ENCODE measurements at places on chromosomes 7 and 10.

DNA sequence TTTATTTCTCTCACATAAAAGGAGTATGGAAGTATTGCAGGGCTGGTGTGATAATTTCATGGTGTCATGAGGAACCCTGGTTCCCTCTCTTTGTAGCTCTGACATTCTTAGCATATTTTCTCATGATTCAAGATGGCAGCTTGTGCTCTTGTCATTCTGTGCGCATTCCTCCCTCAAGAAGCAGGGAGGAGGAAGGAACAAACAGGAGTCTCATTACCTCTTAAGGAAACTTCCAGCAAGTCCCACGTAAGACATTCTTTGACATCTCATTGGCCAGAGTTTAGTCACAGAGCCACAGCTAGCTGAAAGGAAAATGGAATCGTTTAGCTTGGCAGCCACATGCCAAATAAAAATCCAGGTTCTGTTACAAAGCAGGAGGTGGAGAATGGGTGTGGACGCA is 546.8 kb downstream of the LRMDA start:
- no peak for DNase-seq

DNA sequence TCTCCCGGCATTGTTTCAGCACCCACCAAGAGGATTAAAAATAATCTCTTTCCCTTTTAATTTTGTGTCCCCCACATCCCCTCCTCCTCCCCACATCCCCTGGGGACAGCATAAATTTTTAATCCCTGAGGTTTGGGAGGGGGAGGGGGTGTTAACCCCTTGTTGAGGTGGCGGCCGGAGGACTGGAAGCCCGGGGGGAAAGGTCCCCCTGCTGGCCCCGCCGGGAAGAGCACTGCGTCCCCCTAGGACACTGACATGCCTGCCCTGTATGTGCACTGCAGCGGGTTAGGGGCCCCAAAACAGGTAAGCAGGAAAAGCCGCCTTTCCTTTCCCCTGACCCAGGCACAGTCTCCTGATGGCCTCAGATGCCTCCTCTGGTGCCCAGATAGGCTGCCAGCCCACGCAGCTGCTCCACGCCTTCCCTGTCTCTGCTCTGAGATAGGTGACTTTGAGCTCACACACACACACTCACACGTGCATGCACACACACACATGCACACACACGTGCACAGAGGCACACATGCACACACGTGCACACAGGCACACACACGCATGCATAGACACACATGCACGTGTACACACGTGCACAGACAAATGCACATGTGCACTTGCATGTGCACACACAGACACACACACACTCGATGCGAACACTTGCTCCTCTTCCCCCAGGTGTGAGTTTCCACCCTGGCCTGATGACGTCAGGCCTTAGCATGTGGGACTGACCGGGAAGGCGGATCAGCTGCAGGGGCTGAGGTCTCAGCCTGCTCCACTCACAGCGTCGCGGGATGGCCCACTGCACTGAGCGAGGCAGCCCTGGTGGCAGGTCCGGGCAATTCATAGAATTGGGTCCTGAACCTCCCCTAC is 12.3 kb downstream of the CNPY1 start:
- DNase-seq, result no peak

DNA sequence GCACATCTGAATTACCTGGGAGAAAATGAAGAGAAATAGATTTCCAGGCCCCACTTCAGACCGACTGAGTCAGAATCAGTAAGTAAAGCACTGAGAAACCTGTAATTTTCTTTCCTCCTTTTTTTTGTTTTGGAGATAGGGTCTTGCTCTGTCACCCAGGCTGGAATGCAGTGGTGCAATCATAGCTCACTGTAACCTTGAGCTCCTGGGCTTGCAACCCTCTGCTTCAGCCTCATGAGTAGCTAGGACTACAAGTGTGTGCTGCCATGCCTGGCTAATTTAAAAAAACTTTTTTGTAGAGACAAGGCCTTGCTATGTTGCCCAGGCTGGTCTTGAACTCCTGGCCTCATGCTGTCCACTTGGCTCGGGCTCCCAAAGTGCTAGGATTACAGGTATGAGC is 260.2 kb downstream of the STK31 start:
- no peak for DNase-seq

- no peak for DNase-seq
Measured at GRCh38 chr7:35792873-35793489, 7.9 kb upstream of the SEPTIN7 start.

- no peak for DNase-seq
Measured at GRCh38 chr10:108970016-108970415, 953.3 kb downstream of the XPNPEP1 start.

DNA sequence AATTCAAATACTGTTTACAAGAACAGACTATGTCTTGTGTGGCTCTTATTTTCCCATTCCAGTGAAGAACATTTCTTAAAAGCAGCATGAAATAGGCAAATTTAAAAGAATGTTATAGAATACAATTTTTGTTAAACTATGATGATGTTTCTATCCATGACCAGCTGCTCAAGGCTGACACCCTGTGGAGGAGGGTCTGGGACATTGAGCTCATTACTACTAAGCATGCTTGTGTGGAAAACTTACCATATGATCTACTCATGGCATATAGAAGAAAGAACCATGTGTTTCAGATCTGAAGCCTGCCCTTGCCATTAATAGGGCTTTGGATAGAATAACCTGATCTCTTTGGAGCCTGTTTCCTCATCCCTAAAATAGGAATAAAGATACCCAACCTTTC is 125.0 kb downstream of the FOXP2 start:
- no peak for DNase-seq

DNA sequence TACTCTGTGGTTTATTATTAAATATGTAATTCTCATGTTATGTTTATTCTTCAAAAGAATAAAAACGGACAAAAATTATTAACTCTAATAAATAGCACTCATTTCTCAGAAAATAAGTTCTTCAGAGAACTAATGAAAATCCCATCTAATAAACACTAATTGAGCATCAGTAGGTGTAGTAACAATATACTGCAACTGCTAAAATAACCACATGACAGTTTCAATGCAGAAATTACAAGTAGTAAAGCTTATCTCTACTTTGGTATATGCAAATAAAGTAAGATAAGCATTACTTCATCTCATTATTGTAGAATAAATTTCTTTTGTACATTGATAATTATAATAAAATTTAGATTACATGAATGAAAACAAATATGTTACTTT is 56.4 kb upstream of the DKK1 start:
- no peak for DNase-seq

GRCh38 chr10:127813290-127813689 is 76.3 kb downstream of the FOXI2 start:
- no peak for DNase-seq

- no peak for DNase-seq
Measured at GRCh38 chr7:4006687-4007086, 675.4 kb upstream of the FOXK1 start.

DNA sequence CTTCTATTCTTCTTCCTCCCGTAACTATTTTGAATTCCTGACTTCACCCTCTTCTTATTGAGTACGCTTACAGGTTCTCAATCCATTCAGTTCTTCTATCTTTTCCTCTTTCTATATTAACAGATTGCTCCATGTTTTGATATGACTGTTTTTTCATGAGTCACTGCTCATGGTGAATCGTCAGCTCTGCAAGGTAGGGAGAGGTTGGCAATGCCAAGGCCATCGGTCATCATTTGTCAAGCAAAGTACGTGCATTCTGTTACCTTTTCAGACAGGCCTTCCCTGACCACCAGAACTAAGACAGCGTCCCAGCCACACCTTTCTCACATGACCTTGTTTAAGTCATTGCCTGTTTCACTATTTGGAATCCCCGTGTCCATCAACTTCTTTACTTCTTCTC is 1001.9 kb upstream of the SORCS1 start:
- DNase-seq, result no peak

DNA sequence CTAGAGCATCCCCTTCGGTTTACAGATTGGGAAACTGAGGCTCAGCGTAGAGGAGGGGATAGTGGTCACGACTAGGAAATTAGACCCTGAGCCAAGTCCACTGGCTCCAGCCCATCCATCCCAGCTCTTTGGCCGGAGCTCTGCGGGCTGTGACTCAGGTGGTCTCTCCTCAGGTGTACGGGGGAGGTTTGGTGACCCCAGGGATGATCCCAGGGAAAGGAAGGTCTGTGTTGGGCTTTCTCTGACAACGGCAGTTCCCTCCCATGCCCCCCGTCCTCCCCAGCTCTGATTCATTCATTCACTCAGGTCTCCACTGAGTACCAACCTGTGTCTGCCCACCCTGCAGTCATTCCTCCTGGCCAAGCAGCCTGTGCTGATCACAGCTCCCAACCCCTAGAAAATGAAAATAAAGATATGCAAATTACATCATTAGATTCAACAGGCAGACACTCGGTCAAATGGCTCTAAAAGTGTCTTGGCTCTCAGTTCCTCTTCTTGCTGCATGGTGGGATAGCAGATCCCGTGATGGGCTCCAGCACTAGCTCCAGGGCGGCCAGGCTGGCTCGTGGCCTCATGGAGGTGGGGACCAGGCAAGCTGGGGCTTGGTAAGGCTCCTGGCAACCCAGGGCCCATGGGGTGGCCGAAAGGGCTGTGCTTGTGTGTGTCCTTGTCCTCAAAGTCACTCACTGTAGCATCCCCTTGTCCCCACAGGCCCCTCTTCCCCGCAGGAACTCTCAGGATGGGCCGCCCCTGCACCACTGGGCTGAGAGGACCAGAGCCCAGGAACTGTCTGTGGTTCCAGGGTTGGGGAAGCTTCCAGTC is 37.8 kb downstream of the CLRN3 start:
- no peak for DNase-seq

DNA sequence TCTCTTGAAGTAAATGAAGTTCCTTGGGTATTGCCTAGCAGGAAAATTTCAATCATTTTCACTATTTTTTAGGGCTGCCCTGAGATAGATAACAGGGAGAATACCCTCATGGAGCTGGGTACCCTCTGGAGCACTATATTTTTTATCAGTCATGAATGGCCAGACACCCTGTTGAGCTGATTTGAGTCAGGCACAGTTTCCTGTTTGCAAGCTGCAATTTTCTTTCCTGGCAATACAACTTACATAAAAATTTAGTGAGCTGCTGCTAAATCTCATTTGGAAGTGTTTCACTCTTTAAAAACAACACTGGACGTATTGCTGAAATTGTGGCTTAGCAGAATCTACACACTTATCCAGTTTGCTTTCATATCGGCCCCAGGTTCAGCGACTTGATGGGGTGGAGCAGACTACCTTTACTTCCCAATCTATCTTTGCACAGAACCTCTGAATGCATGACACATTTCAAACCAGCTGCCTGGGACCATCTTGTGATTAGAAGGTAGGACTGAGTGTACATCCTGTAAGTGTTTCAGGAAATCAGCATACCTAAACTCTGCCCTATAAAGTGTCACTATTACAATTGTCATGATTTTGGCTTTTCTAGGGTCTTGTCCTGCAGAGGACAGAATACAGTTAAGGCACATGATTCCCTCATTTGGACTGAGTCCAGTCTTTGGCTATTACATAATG is 125.7 kb upstream of the FAM3C start:
- DNase-seq, result no peak

DNA sequence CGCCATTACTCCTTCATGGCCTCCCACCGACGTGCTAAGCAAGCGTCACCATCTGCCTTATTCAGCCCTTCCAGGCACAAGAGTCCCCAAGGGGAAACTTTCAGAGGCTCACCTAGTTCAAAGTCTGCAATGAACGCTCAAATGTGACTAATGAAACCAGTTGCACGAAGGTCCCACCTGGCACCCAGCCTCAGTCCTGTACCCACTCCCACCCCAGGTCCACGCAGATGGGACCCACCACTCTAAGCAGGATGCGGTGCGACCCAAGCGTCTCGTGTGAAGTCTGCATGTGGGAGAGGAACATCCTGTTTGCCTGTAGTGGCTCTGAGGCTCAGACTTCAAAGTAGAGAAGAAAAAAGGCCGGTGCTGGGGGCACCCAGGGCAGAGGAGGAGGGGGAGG is 40.3 kb downstream of the RGS10 start:
- peak; percentile 77 for DNase-seq

DNA sequence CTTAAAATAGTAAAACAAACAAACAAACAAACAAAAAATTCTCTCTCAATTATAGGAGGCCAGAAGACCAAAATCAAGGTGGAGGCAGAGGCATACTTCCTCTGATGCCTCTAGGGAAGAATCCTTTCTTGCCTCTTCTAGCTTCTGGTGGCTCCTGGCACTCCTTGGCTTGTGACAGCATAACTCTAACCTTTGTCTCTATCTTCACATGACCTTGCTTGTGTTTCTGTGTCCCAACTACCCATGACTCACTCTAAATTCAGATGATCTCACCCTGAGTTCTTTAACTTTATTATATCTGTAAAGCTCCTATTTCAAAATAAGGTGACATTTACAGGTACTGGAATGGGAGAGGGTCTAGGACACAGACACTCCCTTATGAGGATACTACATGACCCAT is 88.3 kb upstream of the ANTXRL start:
- DNase-seq, result no peak

GRCh38 chr10:1154531-1155295 is 98.5 kb downstream of the WDR37 start:
- DNase-seq, result no peak

DNA sequence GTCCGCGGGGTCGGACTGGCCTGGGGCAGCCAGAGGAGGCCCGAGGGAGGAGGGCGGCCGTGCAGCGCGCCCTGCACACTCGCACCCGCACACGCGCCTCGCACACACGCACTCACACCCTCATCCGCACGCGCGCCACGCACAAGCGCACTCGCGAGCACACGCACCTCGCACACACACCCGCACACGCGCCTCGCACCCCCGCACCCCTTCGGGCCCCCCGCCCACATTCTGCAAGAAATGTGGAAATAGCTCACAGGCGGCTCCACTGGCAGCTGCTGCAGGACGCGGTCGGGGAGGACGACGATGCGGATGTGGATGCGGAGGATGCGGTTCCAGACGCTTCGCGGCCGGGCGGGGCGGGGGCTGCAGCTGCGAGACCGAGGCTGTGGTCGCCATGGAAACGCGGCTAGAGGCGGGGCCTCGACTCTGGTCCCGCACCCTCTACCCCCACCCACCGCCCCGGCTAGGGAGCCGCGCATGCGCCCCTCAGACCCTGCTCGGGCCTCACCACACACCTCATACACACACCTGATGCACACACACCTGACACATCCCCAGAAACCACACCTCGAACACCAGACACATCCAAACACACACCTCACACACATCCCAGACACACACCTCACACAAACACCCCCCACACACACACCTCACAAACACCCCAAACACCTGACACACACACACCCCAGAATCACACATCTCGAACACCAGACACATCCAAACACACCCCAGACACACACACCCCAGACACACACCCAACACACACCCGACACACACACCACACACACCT is at the start of gene CALY:
TSS of gene CALY (minus strand) at position 320 of the 793 bp plus-strand sequence. CDS start 7,907 bp downstream, outside the sequence.
- DNase-seq, result peak; percentile 67

GRCh38 chr7:126472825-126473224 is 779.9 kb downstream of the GRM8 start:
- no peak for DNase-seq

- DNase-seq, result no peak
Measured at GRCh38 chr7:1434165-1434718, 25.0 kb downstream of the MICALL2 start.

DNA sequence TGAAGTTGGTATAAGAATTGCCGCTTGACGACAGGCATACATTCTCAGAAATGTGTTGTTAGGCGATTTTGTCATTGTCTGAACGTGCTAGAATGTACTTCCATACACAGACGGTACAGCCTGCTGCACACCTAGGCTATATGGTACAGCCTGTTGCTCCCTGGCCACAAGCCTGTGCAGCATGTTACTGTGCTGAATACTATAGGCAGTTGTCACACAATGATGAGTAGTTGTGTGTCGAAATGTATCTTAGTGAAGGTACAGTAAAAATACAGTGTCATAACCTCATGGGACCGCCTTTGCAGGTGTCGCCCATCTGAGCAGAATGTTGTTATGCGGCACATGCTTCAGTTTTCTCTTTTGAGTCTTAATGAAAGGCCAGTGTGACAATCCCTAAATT is 66.5 kb downstream of the SHH start:
- DNase-seq, result no peak

GRCh38 chr7:95199779-95200558 is 124.4 kb downstream of the PON1 start:
- no peak for DNase-seq
